ENCODE measurements at places on chromosomes 3 and 15.

DNA sequence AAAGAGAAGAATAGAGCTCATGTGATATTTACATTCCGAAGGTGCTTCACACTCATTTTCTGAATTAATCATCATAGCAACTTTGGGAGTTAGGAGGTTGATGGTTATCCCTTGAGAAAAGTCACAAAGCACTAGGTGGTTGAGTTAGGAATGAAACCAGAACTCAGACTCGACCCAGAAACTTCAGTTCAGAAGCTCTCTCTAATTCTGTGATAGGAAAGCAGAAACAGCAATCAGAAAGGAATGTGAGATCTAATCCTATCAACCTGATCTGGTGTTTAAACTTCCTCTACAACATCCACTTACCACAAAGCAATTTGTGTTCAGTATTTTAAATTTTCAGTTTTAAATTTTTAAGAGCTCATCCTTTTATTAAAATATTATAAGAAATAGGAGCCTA lies 211.2 kb downstream of the CNTN3 start:
- DNase-seq = peak; percentile 30

GRCh38 chr3:187257992-187258692 lies 33.4 kb downstream of the MASP1 start:
- DNase-seq = no peak

DNA sequence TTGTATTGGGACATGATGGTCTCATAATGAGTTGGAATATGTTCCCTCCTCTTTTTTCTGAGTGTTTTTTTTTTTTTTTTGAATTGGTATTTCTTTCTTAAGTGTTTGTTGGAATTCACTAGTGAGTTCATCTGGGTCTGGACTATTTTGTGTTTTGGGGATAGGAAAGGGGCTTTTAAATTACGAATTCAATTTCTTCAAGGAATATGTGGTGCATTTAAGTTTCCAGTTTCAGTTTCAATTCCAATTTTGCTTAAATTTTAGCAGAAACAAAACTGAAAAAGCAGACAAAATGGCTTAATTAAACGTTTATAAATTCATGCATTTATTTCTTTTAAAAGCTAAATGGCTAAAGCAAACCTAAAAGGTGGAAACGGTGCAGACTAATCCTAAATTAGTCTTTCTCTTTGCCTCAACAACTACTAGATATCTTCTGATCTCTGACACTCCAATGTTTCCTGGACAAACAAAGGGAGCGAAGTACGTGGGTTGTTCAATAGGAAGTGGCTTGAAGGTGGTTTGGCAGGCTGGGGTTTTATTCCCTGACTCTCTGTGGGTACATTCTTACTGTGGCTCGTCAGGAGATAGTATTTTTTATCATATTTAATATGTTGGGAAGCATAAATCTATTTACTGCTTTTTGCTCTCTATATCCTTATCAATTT lies 50.0 kb upstream of the CORO2B start:
- no peak for DNase-seq

DNA sequence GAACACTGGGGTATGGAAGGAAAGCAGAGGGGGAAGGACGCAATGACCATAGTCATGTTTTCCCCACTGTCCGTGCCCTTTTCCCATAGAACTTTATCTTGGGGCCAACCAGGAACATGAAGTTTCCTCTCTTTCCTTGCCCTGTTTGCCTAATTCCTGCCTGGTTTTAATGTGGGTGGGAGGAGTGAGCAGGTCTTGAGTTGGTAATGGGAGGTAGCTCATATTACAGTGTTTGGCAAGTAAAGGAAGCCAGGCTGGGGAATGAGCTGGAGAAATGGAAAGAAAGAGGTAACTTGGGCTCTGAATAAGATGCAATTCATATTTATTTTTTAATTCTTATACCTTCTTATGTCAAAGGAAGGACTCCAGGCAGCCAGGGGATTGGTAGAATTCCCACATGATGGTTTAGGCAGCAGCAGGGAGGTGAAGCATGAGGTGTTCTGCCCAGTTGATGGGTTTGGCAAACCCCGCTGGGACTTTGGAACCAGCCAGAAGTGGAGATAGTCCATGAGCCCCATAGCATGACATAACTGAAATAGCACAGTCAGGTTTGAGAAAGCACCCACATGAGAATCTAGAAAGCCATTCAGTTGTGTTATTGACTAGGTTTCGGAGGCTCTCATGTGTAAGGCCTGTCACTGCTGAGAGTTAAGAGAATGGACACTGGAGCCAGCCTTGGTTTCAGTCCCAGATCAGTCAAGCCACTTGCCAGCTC lies 60.0 kb downstream of the CCK start:
- DNase-seq = no peak

GRCh38 chr3:42667523-42668412 lies 14.3 kb downstream of the ZBTB47 start:
- DNase-seq = no peak
